Thoracic aorta (tissue), 2 donors: ENCODE measurements at places on chromosomes 4 and X. TPM values are rescaled to one million over a fixed set of nuclear protein-coding genes. Genes with fewer than 3 reads are reported as not detected.

GRCh38 chr4:65450899-65451298 is 219.4 kb downstream of the EPHA5 start:
- no peak overlapping the region for H3K4me3 ChIP-seq
- H3K36me3 ChIP-seq: no peaks in the 10 kb centered on the region
- no peaks in the 10 kb centered on the region for H3K4me1 ChIP-seq
- DNase-seq: no peak

The PLP2 gene
- 90.2 TPM for total RNA-seq

DNA sequence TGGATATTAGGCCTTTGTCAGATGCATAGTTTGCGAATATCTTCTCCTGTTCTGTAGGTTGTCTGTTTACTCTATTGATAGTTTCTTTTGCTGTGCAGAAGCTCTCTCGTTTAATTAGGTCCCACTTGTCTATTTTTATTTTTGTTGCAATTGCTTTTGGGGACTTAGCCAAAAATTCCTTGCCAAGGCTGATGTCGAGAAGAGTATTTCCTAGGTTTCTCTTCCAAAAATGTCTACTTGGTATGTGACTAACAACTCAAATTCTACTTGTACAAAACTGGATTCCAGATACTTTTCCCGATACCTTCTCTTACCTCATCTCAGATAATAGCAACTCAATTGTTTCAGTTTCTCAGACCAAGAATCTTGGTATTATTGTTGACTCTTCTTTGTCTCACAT is 142.4 kb upstream of the GLRA2 start:
- H3K4me3 ChIP-seq: no peak overlapping the region
- no peaks in the 10 kb centered on the region for H3K36me3 ChIP-seq
- H3K27me3 ChIP-seq: no peaks in the 10 kb centered on the region

DNA sequence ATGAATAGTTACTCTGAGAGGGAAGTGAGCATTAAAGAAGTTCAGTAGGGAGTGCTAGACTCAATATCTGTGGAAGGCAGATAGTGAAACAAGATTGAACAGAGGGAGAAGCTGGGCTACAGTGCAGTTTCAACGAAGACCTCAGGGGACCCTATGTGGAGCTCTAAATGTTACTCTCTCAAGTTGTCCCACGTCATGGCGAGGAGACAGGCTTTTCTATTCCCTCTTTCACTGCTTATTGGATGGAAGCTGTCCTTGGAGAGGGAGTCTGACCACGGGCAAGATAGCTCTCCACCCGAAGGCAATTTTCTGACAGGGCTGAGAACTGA is 42.3 kb upstream of the CCSER1 start:
- H3K27me3 ChIP-seq: no peaks in the 10 kb centered on the region
- no peak overlapping the region for H3K27ac ChIP-seq
- no peak overlapping the region for H3K4me3 ChIP-seq
- H3K4me1 ChIP-seq: no peaks in the 10 kb centered on the region
- no peak for DNase-seq
- no peaks in the 10 kb centered on the region for H3K36me3 ChIP-seq

- H3K4me1 ChIP-seq: no peaks in the 10 kb centered on the region
- no peak overlapping the region for H3K4me3 ChIP-seq
- H3K27ac ChIP-seq: no peak overlapping the region
- H3K36me3 ChIP-seq: no peaks in the 10 kb centered on the region
- no peaks in the 10 kb centered on the region for H3K27me3 ChIP-seq
- DNase-seq: no peak
These were observed 42.3 kb upstream of the FAT1 start for GRCh38 chr4:186765673-186766546.
